ENCODE measurements at places on chromosomes 3 and 15. TPM values are rescaled to one million over a fixed set of nuclear protein-coding genes. Genes with fewer than 3 reads are reported as not detected.

CCDC39 gene
- not detected for total RNA-seq

GABRA5 gene
- total RNA-seq: not detected

DNA sequence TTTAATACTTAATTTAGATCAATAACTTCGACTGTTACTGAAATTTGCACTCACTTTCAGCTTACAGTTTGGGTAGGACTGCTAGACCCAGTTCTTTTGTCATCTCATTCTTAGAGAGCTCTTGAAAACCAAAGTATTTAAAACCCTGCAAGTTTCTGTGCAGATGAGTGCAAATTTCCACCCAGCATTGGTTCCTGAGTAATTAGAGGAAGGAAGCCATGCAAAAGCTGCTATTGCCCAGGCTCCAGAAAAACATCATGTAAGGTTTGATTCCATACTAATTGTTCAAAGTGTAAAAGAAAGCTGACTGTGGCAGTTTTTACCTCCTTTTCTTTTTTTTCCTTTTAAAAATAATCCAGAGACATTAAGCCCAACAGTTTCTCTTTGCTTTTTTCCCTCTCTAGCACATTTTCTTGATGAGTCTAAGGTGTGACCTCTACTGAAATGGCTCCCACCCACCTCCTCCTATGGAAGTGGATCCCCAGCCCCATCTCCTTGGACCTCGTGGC is 30.3 kb downstream of the ABHD2 start:
- no peaks in the 10 kb centered on the region for H3K27me3 ChIP-seq
- H3K27ac ChIP-seq: no peak overlapping the region
- no peaks in the 10 kb centered on the region for H3K36me3 ChIP-seq
- DNase-seq: no peak

NEK10 gene
- 0.79 TPM for total RNA-seq

- peak overlapping the region; percentile 61 for H3K27ac ChIP-seq
- H3K36me3 ChIP-seq: no peaks in the 10 kb centered on the region
- peak; percentile 83 for DNase-seq
- H3K4me1 ChIP-seq: peaks cover 13% of the 10 kb centered on the region
- no peak overlapping the region for H3K4me3 ChIP-seq
Measured at GRCh38 chr3:36969540-36970432, 23.1 kb downstream of the EPM2AIP1 start.

DNA sequence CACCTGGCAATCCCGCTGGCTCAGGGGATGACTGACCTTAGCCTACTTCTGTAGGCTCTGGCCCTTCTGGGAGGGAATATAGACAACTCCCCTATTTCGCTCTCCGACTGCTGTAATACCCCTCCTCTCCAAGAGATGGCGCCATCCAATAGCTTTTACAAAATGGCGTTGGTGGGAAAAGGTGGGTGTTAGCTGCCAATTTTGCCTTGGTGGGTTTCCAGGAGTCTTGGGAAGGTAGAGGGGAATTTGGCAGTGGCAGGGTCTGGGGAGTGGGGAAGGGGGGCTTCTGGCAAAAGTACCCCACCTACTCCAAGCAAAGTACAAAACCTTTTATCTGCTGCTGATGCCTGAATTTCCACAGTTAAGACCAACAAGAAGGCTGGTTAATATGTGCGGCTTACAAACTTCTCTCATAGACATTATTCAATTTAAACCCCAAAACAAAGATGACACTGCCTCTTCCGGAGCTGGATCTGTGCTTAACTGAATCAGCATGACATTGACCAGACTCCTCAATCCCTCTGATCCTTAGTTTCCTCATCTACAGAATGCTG is 62.1 kb downstream of the RASGRF1 start:
- no peak overlapping the region for H3K27ac ChIP-seq
- H3K27me3 ChIP-seq: no peaks in the 10 kb centered on the region
- no peak overlapping the region for H3K4me3 ChIP-seq
- peak; percentile 73 for DNase-seq
- no peaks in the 10 kb centered on the region for H3K36me3 ChIP-seq

GRCh38 chr3:63745757-63746156 is 73.3 kb upstream of the C3orf49 start:
- H3K27me3 ChIP-seq: no peaks in the 10 kb centered on the region
- no peak for DNase-seq
- no peaks in the 10 kb centered on the region for H3K4me1 ChIP-seq
- H3K4me3 ChIP-seq: no peak overlapping the region
- no peak overlapping the region for H3K27ac ChIP-seq

Measured in A673 (cell line).